Stimulated activated CD4-positive, alpha-beta T cell treated with anti-CD3 and anti-CD28 coated beads, Interleukin-1b, Interleukin-23, amount 100 ng/mL, for 1 hour (primary cell): ENCODE measurements at places on chromosomes 3 and 15.

GRCh38 chr3:38834110-38834509 lies 18.1 kb upstream of the SCN10A start:
- no peak for DNase-seq

DNA sequence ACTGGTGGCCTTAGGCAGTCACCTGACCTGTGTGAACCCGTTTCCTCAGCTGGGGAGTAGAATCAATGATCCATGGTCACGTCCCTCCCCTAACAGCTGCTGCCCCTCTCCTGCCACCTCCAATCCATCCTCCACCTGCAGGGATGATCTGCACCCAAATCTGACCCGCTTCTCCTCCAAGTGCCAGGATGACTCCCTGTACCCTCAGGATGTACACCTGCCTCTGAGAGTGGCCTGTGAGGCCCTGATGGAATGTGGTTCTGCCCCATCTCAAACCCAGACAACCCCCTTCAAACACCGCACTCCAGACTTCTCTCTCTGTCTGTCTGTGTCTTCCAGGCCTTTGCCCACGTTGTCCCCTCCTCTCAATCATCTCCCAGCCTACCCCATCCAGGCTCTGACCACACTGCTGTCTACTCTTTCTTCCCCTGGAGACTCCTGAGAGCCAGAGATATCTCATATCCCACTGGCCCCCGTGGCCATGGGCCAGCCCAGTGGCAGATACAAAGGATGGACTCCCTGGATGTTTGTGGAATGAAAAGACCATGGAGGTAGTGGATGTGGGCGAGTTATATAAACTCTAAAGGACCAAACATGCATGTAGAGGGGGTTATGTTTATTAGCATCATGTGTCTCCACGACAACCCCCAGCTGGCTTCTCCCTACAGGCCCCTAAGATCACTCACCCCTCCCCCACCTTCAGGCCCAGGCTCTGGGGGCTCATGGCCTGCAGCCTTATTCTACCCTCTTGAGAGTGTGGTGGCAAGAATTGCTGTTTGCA lies 84.9 kb downstream of the SMAD6 start:
- DNase-seq = no peak

DNA sequence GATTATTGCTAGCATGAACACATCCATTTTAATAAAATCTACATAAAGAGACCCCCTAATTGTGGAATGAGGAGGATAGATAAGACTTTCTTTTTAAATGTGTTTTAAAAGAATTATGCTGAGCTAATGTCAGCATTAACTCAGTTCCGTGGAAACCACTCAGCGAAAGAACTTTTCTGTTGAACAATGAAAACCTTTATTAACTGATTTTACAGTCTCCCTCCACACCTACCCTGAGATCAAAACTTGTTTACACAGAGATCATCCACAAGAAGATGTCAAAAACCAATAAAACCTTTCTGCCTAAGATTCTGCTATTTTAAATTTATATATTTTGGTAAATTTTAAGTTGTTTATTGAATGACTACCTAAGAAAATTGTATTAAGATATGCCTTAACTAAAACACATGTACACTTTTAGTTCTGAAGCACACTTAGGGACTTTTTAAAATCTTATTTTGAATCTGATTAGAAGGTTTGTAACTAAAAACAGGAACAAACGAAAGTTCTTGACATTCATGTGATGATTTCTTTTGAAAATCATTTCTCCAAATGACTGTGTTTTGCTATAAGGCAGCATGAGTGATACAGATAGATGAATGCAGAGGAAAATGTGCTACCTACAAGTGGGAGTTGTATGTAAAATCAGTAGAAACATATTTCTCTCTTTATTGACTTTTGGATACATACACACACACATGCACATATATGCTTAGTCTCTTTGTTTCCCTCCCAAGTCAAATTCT lies 369.0 kb downstream of the UNC13C start:
- no peak for DNase-seq

DNA sequence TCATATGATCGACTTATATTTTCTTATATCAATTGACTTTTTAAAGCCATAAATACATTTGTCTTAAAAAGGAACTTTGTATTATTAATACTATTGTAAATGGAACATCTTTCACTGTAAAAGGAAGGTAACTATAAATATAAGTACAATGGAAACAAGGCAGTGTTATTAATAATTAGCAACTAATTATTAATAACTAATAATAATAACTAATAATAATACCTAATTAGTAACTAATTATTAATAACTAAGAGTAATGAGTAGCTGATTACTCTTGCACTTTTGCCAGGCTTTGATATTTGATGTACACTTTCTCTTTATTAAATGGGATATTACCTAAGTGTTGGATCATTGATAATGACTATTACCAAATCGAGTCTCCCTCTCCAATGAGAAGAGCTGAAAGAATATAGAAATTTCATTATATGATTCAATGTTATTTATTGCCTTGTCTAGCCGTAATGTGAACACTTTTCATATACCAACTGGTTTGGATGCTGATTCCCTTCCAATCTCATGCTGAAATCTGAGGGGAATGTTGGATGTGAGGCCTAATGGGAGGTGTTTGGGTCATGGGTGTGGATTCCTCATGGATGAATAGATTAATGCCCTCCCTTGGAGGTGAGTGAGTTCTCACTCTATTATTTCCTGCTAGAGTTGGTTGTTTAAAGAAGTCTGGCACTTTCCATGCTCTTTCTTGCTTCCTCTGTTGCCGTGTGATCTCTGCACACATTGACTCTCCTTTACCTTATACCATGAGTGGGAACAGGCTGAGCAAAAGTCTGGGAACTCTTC lies 202.1 kb upstream of the ZBTB20 start:
- DNase-seq = no peak

GRCh38 chr3:75001330-75001729 lies 386.9 kb upstream of the CNTN3 start:
- DNase-seq = no peak

DNA sequence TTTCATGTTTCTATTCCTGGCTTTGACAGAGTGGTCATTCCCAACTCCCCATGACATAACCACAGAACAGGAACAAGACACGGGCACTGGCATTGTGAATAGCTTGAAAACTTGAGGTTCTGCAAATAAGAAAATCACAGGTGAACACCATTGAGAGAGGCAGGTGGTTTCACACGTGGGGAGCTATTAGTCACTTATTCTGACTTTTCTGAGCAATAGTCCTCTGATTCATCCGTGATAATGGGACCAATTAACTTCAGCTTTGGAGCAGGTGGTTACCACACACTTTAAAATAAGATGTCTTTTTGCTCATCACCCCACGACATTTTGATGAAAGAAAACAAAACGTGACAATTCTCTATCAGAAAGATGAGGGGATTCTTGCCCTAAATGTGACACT lies 224.7 kb downstream of the KLF13 start:
- DNase-seq = no peak

DNA sequence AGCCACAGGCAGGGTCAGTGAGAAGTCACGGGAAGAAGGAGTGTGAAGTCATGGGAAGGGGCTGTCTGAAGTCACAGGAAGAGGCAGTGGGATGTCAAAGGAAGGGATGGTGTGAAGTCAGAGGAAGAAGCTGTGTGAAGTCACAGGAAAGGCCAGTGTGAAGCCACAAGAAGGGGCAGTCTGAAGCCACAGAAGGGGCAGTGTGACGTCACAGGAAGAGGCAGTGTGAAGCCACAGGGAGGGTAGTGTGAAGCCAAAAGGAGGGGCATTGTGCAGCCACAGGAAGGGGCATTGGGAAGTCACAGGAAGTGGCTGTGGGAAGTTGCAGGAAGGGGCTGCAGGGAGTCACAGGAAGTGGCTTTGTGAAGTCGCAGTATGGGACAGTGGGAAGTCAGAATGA lies 35.1 kb downstream of the GASK1A start:
- DNase-seq = no peak

GRCh38 chr15:76993114-76993725 lies 1.7 kb upstream of the PSTPIP1 start:
- DNase-seq = no peak

DNA sequence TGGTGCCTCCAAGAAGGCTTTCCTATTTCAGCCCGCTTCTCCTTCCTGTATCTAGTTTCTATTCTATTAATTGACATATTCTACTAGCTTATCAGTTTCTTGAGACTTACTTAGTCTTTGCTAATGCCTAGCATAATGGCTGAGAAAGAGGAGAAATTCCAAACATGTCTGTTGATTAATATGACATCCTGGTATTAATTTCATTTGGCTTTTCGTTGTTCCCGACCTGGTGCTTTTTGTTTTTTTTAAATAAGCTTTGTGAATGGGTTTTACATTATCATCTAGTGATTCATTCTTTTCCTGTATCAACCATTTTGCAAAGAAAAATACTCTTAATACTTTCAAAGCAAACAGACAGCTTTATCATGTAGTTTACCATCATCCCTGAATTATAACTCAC lies 13.1 kb downstream of the WDR53 start:
- DNase-seq = no peak

DNA sequence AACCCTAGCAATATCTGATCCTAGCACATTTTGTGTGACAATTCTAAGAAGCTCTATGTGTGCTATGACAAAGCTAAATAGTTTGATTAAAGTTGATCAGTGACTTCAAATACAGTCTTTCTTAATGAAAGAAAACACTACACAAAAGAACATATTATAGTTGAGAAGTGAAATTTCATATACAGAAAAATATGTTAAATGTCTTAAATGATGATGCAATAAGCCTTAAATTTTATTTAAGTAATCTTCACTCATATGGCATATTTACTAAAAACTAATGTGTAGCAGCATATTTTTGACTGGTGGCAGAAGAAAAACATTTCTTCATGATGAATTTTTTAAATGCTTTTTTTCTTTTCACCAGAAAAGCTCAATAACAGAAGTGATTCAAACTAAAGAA lies 485.5 kb downstream of the TUSC7 start:
- DNase-seq = no peak

- no peak for DNase-seq
These were observed 6.3 kb downstream of the CMTM7 start for GRCh38 chr3:32397941-32398340.

- DNase-seq = no peak
These were observed 103.3 kb downstream of the IL1RAP start for GRCh38 chr3:190617185-190617584.

DNA sequence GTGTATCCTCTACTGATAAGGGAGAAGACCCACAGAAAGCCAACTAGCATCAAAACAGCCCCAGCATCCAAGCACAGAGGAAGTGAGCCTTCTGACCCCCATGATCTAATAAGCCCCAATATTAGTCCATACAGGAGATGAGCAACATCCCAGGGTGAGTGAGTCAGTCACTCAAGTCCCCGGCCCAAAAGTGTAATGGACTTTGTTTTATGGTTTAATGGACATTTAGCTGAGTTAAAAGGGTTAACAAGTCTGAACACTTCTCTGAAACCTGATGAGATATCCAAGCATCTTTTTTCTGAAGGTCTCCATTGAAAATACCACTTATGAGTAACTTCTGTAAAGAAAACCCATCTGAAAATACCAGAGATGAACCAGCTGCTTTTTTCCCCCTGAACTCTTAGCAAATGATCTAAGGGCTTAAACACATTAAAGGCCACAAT lies 115.6 kb downstream of the GREM1 start:
- no peak for DNase-seq

- DNase-seq = no peak
These were observed 93.1 kb downstream of the STAG1 start for GRCh38 chr3:136658946-136659682.

- DNase-seq = no peak
These were observed 248.8 kb upstream of the NSMCE3 start for GRCh38 chr15:29518442-29518841.

DNA sequence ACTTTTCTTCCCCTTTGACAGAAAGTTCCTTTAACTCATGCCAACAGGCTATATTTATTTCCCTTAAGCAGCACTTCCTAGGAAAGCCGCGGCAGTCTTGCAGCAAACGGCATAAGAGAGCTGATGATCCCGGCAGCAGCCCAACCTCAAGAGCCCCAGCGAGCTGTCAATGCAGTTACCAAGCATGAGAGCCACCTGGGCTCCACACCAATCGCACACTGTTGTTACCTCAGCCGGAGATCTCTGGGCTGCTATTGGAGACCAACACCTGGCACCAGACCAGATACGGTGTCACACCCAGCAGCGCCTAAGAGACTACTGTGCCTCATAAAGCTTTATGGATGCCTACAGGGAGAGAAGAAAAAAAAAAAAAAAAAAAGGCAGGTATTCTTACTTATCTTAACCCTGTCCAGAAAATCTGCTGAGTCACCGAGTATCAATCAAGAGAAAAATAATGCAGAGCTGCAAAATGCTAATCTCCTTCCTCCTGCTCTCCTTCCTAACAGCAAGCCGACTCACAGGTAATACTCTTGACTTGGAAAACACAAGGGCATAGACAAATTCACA lies 11.7 kb downstream of the ABCC5 start:
- no peak for DNase-seq

GRCh38 chr3:20742903-20743552 lies 557.0 kb upstream of the SGO1 start:
- DNase-seq = no peak

GRCh38 chr3:55000546-55000945 lies 72.7 kb upstream of the LRTM1 start:
- DNase-seq = no peak

DNA sequence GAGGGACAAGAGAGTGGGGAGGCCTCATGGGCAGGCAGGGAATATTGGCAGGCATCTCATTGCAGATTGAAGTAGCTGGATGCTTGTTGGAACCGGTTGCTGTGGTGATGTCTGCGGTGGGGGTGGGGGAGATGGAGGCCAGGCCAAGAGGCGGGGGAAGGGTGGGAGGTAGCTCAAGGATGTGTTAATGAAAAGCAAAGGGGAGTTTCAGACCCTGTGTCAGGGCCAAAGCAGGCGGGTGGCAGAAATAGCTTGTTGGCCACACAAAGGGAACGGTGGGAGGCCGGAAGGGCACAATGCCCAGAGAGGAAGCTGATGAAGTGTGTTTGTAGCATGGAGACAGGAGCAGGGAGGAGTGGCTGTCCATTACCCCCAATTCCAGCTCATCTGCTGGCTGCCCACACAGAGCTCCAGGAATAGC lies 28.0 kb downstream of the CCDC33 start:
- DNase-seq = no peak

- no peak for DNase-seq
These were observed 22.8 kb downstream of the EHD4 start for GRCh38 chr15:41949401-41950126.

- DNase-seq = no peak
These were observed 919.7 kb upstream of the NR2F2 start for GRCh38 chr15:95410757-95411156.

- DNase-seq = no peak
These were observed 503.6 kb downstream of the SHQ1 start for GRCh38 chr3:72344647-72345046.

- no peak for DNase-seq
These were observed 119.3 kb downstream of the P3H2 start for GRCh38 chr3:190001426-190001825.

DNA sequence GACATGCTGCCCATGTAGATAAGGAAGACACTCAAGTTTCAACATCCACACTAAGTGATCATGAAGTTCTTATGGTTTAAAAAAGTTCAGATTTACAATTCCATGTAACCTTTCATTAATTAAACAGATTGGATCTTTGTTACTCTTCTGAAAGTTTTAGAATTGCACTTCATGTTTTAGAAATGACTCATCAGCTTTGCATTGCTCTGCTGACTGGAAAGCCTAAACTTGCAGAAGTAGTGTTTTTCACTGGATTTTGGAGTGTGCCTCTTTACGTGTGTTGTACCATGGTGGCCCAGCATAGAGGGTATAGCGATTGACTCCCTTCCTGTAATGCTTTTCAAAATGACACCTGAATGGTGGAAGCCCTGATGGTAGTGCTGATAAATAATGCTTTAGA lies 157.9 kb downstream of the BBX start:
- no peak for DNase-seq
